Vagina (tissue), 2 donors: ENCODE measurements at places on chromosomes 4 and X. TPM values are rescaled to one million over a fixed set of nuclear protein-coding genes. Genes with fewer than 3 reads are reported as not detected.

CENPVL1 gene
- not detected for total RNA-seq

GPR143 gene
- total RNA-seq = not detected

GPM6B gene
- total RNA-seq = 15.7 TPM

RAB41 gene
- total RNA-seq = not detected

BLOC1S4 gene
- total RNA-seq = 34.9 TPM

DNA sequence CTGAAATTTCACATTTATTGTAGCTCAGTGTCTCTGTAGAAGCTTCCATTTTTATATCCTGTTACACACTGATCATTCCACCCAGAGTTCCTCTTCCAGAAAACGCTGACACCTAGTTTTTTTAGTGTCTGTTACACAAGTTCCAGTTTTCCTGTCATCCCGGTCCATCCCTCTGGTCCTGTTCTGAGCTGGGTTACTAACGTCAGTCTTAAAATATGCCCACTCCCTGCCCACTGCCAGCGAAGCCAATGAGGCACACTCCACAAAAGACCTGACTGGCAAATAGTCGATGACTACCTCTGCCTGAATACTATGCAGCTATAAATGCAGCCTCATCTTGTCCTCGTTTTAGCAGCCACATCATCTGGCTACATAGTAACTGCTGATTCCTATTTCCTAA, 30.9 kb upstream of the DDX3X start:
- DNase-seq = no peak
- H3K27ac ChIP-seq = no peak overlapping the region
- peaks cover 14% of the 10 kb centered on the region for H3K4me1 ChIP-seq
- no peaks in the 10 kb centered on the region for H3K27me3 ChIP-seq
- no peaks in the 10 kb centered on the region for H3K36me3 ChIP-seq

DNA sequence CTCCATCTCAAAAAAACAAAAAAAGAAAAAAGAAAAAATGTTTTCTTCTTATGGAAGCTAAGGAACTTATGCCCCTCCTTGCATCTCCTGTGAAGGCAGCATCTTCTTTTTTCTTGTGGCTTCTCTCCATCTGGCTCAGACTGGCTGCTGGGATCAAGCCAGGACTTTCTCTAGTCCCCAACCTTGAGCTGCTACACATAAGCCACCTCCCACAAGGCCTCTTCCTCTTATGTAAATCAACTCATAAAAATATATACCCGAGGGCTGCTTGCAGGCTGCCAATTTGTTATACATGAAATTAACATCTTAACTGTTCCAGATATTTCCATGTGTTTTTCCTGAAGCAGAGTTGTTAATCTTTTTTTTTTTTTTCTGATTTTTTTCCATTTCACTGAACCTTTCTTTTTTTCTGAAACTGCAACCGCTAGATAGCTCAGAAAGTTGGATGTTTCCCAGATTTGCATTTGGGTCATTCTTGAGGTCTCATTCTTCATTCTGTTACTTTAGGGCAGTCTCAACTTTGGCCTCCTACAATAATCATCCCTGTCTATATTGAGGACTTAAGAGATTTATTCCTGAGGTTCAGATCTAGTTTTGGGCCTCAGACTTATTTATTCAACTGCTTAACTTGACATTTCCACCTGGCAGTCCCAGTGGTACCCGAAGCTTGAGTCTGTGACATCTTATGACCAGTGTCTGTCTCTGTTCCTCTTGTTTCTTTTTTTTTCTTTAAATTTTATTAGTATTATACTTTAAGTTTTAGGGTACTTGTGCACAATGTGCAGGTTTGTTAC, 10.3 kb downstream of the SNX25 start:
- H3K27me3 ChIP-seq = no peaks in the 10 kb centered on the region
- no peaks in the 10 kb centered on the region for H3K36me3 ChIP-seq
- peak overlapping the region; percentile 20 for H3K27ac ChIP-seq
- no peak for DNase-seq
- H3K4me3 ChIP-seq = no peak overlapping the region
- H3K4me1 ChIP-seq = peaks cover 28% of the 10 kb centered on the region

- DNase-seq = no peak
- H3K36me3 ChIP-seq = no peaks in the 10 kb centered on the region
- H3K27me3 ChIP-seq = no peaks in the 10 kb centered on the region
- no peaks in the 10 kb centered on the region for H3K4me1 ChIP-seq
Observed at GRCh38 chrX:31228415-31228832, 156.6 kb upstream of the FTHL17 start.

DNA sequence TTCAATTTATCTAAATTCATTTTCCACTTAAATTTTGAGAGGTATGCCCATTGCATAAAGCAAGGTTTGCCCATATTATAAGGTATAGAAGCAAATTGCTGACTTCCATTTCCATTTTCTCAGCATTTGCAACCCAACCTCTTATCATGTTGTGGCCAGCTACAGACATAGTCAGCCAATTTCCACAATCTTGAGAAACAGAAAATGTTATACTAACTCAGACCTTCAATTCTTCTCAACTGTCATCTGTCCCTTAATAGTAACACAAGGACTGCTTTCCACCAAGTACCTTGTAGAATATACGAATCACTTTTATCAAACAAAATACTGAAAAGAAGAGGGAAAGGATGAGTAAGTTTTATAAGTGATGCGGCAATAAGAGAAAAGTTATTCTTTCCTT, 11.2 kb upstream of the GRIA3 start:
- no peak overlapping the region for H3K4me3 ChIP-seq
- no peak for DNase-seq
- H3K4me1 ChIP-seq = no peaks in the 10 kb centered on the region
- H3K27ac ChIP-seq = no peak overlapping the region

- no peaks in the 10 kb centered on the region for H3K4me1 ChIP-seq
- no peaks in the 10 kb centered on the region for H3K36me3 ChIP-seq
- no peak for DNase-seq
- no peak overlapping the region for H3K4me3 ChIP-seq
- H3K27me3 ChIP-seq = no peaks in the 10 kb centered on the region
Observed at GRCh38 chrX:108199691-108200090, 108.1 kb downstream of the ATG4A start.

- peaks cover 5% of the 10 kb centered on the region for H3K4me1 ChIP-seq
- H3K27me3 ChIP-seq = no peaks in the 10 kb centered on the region
- H3K4me3 ChIP-seq = no peak overlapping the region
- no peak overlapping the region for H3K27ac ChIP-seq
- DNase-seq = no peak
Observed at GRCh38 chrX:151402719-151403390, 5.8 kb downstream of the VMA21 start.

DNA sequence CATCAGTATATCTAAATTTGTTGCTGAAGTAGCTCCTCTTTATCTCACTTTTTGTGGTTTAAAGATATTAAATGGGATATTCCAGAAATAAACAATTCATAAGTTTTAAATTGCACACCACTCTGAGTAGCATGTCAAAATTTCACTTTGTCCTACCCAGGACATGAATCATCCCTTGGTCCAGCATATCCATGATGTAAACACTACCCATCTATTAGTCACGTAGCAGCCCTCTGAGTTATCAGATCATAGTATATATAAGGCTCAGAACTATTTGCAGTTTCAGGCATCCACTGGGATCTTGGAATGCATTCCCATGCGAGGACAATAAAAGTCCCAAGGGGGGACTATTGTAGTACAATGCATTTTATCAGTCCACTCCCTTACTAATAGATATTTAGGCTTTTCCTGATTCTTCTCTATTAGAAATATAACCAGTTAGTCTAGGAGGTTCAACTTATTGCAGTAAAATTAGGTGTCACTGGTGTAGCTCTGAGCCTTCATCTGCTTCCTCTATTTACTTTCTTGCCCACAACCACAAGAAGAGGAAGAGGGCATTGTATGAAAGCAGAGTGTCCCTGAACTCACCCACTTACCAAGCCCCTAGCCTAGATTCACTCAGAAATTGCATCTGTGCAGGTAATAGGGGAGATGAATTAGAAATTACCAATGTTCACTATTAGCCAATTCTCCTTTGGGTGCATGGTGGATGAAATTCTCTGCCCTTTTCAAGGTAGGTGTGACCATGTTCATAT, 409.8 kb upstream of the GALNT7 start:
- no peaks in the 10 kb centered on the region for H3K27me3 ChIP-seq
- no peak overlapping the region for H3K27ac ChIP-seq
- H3K4me3 ChIP-seq = no peak overlapping the region
- DNase-seq = no peak
- H3K36me3 ChIP-seq = no peaks in the 10 kb centered on the region

GRCh38 chrX:73799888-73800287, 236.9 kb downstream of the CHIC1 start:
- no peaks in the 10 kb centered on the region for H3K4me1 ChIP-seq
- H3K4me3 ChIP-seq = no peak overlapping the region
- H3K36me3 ChIP-seq = no peaks in the 10 kb centered on the region
- H3K27ac ChIP-seq = no peak overlapping the region
- no peak for DNase-seq

DNA sequence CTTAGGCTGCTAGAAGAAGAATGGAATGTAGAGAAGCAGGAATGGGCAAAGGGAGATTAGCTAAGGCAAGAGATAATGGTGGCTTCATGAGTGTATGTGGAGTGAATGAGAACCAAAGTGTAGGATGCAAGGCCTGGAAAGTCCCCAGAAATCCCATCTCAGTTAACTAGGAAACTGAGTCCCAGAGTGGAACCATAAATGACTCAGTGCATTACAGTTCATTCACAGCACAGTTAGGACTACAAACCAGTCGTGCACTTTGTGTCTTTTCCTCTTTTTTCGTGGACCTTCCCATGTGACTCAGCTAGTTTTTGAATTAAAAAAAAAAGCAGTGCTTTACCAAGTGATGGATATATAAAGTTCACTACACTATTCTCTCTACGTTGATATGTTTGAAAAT, 27.7 kb upstream of the REST start:
- H3K27ac ChIP-seq = no peak overlapping the region
- no peak for DNase-seq
- no peaks in the 10 kb centered on the region for H3K27me3 ChIP-seq
- no peak overlapping the region for H3K4me3 ChIP-seq
- H3K36me3 ChIP-seq = no peaks in the 10 kb centered on the region

DNA sequence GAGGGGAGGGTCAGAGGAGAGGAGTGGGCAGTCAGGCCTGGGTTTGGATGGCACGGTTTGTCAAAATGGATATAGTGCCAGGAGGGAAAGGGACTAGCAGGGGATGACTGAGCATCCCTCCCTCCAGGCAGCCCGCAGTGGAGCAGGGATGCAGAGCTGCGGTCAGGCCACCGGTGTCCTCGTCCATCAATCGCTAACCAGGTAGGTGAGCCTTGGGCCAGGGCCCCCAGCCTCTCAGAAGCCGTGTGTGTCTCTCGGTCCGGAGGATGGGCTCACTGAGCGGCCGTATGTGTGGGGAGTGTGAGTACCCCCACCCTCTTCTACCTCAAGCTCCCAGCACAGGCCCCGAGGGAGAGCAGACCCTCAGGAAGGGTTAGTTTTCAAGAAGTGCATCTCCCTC, 538 bp upstream of the CYTL1 start:
- H3K27ac ChIP-seq = no peak overlapping the region
- H3K4me1 ChIP-seq = peaks cover 6% of the 10 kb centered on the region
- H3K36me3 ChIP-seq = no peaks in the 10 kb centered on the region

GRCh38 chr4:1154523-1155182, 17.7 kb downstream of the SPON2 start:
- no peaks in the 10 kb centered on the region for H3K27me3 ChIP-seq
- peaks cover 6% of the 10 kb centered on the region for H3K4me1 ChIP-seq

- DNase-seq = no peak
- H3K27me3 ChIP-seq = no peaks in the 10 kb centered on the region
- H3K36me3 ChIP-seq = no peaks in the 10 kb centered on the region
- no peak overlapping the region for H3K27ac ChIP-seq
- H3K4me1 ChIP-seq = peaks cover 5% of the 10 kb centered on the region
- H3K4me3 ChIP-seq = no peak overlapping the region
Observed at GRCh38 chrX:100687128-100687527, 43.1 kb downstream of the SRPX2 start.

GRCh38 chr4:159743971-159744370, 641.1 kb downstream of the RAPGEF2 start:
- H3K27ac ChIP-seq = no peak overlapping the region
- H3K4me3 ChIP-seq = no peak overlapping the region
- H3K4me1 ChIP-seq = no peaks in the 10 kb centered on the region
- no peaks in the 10 kb centered on the region for H3K36me3 ChIP-seq
- H3K27me3 ChIP-seq = no peaks in the 10 kb centered on the region

- no peak for DNase-seq
- H3K36me3 ChIP-seq = no peaks in the 10 kb centered on the region
- no peak overlapping the region for H3K4me3 ChIP-seq
- H3K4me1 ChIP-seq = no peaks in the 10 kb centered on the region
- no peak overlapping the region for H3K27ac ChIP-seq
Observed at GRCh38 chrX:2147928-2148327, 352.8 kb downstream of the DHRSX start.

GRCh38 chr4:156018383-156018782, 64.7 kb upstream of the CTSO start:
- no peaks in the 10 kb centered on the region for H3K27me3 ChIP-seq
- DNase-seq = no peak
- no peaks in the 10 kb centered on the region for H3K4me1 ChIP-seq

DNA sequence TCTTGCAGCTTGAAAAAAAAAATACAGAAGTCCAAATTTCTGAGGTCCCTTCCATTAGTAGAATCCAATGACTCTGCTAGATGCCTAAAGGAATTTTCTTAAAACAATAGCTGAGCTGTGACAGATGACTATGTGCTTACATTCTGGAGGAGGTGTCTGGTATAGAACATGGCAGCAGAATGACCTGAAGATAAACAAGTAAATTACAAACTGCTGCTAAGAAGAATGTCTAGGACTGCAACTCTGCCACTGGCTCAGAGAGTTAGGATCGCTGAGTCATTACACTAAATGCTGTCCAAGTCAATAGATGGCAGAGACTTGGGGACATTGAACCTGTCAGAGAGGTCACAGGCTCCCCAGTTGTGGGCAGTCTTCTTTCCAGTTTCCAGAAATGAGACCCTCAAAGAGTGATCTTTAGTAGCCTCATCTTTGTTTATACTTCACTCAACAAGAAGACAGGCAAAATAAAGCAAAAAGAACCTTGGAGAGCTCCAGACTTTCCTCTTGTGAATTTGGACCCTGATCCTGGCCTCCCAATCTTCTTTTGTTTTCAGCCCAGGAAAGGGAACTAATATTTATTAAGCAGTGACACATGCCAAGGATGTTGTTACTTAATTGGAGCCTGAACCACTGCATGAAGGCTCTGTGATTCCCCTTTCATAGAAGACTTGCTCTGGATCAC, 56.4 kb upstream of the SCML1 start:
- H3K27ac ChIP-seq = no peak overlapping the region
- DNase-seq = no peak
- H3K36me3 ChIP-seq = no peaks in the 10 kb centered on the region
- H3K4me3 ChIP-seq = no peak overlapping the region
